ENCODE measurements at places on chromosomes 3 and 15. TPM values are rescaled to one million over a fixed set of nuclear protein-coding genes. Genes with fewer than 3 reads are reported as not detected.
A peak's percentile ranks its signal among the peaks of the same experiment; 100 is the strongest.

- H3K4me3 ChIP-seq = no peak overlapping the region
- H3K4me1 ChIP-seq = peaks cover 21% of the 10 kb centered on the region
- DNase-seq = peak; percentile 70
Measured at GRCh38 chr3:197499427-197499826, 56.3 kb downstream of the BDH1 start.

RHOV gene
- total RNA-seq = 0.18 TPM

- H3K4me1 ChIP-seq = no peaks in the 10 kb centered on the region
- H3K36me3 ChIP-seq = no peaks in the 10 kb centered on the region
- H3K4me3 ChIP-seq = no peak overlapping the region
- no peak for DNase-seq
Measured at GRCh38 chr3:88433568-88433967, 283.8 kb downstream of the C3orf38 start.

FOXL2 gene
- total RNA-seq = 7.7 TPM

- peak overlapping the region; percentile 78 for H3K4me3 ChIP-seq
- H3K4me1 ChIP-seq = peaks cover 82% of the 10 kb centered on the region
- peak overlapping the region; percentile 96 for H3K27ac ChIP-seq
- peaks cover 25% of the 10 kb centered on the region for H3K36me3 ChIP-seq
Measured at GRCh38 chr3:107217172-107217571, 160.1 kb upstream of the CCDC54 start.

DNA sequence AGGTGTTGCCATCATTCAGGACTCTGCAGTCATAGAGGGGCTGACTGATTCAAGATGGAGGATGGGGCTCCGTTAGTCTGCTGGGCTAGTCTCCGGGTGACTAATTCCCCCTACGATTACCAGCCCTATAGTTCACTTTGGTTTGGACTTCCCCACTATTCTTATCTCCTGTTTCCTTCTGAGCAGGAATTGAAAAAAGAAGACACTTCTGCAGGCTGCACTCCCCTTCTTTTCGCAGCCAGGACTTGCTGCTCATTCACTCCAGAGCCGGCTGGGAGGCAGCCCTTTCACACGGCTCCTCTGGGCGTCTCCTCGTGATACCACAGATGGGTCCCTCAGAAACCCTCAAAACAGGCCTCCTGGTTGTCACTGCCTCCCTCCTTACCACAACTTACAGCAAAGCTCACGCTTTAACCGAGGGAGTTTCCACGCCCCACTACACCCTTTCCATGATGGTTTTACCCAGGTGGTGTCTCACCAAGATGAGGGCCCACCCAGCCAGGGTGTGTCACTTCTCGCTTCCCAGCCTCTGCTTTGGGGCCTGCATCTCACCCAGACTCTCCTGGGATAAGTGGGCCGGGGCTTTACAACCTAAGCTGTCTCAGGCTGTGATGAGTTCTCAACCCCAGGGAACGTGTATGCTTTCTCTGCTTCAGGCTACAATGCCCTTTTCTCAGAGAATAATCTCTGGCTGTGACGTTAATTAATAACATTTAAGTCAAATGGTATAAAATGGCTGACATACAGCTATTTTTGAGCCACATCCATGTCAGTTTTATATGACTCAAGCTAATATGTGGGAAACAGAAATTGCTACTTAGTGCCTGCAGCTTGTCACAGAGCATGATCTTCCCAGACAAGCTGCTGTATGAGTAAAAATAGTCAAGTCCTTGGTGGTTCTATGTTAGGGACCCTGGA is 11.9 kb downstream of the CX3CR1 start:
- H3K4me3 ChIP-seq = no peak overlapping the region
- H3K4me1 ChIP-seq = no peaks in the 10 kb centered on the region
- DNase-seq = no peak
- peaks cover 32% of the 10 kb centered on the region for H3K27me3 ChIP-seq

DNA sequence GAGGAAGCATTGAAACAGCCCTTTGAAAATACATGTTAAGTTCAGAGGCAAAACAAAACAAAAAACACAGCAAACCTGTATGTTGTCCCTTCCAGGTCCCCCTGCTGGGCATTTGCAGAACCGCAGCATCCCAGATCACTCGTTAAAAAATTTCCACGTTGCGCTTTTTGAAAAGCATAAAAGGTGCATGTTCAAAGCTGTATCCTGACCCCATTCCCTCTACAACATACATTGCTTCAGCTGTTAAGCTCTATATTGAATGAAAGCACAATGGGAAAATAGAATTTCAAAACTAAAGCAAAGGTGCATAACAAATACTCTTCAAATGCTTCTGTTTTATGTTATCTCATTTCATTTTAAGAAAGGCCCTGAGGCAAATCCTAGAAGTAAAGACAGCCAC is 328.3 kb downstream of the THSD4 start:
- DNase-seq = peak; percentile 28
- H3K27ac ChIP-seq = no peak overlapping the region
- H3K36me3 ChIP-seq = no peaks in the 10 kb centered on the region

- H3K27me3 ChIP-seq = no peaks in the 10 kb centered on the region
- no peak overlapping the region for H3K4me3 ChIP-seq
- H3K27ac ChIP-seq = no peak overlapping the region
- peaks cover 24% of the 10 kb centered on the region for H3K36me3 ChIP-seq
- DNase-seq = no peak
Measured at GRCh38 chr3:129460155-129460554, 20.1 kb downstream of the IFT122 start.
